ENCODE measurements at places on chromosomes 3 and 15.

DNA sequence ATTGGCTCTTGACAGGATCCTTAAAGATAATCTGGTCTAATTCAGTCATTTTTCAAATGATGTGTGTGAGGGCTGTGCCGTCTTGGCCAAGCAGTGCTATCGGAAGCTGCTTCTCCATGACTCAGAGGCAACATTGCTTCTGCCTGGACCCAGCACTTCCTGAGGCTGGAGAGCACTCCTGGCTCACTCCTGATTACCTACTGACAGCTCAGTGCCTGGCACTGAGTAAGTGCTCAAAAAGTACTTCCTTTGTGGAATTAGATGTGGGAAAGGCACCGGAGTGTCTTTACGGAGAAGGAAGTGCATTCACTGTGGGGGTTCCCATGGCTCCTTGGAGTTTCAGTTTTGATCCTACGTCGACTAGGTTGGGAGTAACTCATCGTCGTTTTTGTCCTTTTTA is 86.9 kb upstream of the UBE3A start:
- no peak for DNase-seq

- DNase-seq, result no peak
Measured at GRCh38 chr15:48925714-48926223, 38.0 kb downstream of the SHC4 start.

- no peak for DNase-seq
Measured at GRCh38 chr3:38490281-38491030, 5.7 kb upstream of the EXOG start.

GRCh38 chr15:93040288-93041158 is 48.5 kb downstream of the RGMA start:
- DNase-seq, result no peak

DNA sequence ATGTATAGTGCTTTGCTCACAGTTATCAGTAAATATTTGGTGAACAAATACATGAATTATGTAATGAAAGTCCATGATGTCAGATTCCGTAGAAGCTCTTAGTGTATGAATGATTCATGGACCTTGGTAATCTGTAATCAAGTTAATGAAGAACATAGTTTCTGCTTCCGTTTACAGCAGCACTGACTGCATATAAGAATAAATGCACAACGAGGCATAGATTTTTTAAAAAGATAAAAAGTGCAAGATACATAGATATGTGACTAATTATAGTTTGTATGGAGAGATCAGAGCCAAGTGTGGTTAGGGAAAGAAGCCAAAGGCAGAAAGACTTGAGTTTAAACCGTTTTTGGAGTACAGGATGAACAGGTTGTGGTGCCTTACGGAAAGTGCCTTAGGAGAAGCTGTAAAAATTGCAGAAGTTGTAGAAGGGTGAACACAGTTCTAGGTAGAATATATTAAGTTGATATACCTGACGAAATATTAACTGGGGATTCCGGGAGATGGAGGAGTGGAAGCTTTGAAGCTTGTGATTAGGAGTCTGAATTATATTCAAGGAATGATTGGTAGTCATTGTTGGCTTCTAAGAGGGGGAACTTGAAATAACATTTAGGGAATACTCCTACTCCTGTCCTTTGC is 293.1 kb downstream of the NLGN1 start:
- DNase-seq, result no peak

GRCh38 chr3:151477591-151478334 is 16.9 kb upstream of the IGSF10 start:
- DNase-seq, result no peak

Data from stimulated activated CD4-positive, alpha-beta T cell treated with anti-CD3 and anti-CD28 coated beads, Interleukin-15, amount 100 ng/mL, for 1 hour (primary cell).